Liver (tissue), 10 donors: ENCODE measurements at places on chromosomes 4 and X.

DNA sequence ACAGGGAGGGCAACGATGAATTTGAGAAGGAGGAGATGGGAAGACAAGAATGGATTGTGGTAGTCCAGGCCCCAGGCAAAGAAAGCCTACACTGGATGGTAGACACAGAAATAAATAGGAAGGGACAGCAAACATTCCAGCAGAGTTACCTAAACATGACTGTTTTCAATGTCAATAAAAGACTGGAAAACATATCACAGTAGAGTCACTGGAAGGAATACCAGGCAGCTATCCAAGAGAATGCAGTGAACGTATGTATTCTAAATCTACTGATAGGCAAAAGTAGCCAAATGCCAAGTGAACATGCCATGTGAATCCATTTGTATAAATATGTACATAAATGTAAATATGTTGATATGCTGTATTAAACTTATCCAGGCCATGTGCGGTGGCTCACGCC lies 183.0 kb downstream of the PALLD start:
- DNase-seq: no peak

DNA sequence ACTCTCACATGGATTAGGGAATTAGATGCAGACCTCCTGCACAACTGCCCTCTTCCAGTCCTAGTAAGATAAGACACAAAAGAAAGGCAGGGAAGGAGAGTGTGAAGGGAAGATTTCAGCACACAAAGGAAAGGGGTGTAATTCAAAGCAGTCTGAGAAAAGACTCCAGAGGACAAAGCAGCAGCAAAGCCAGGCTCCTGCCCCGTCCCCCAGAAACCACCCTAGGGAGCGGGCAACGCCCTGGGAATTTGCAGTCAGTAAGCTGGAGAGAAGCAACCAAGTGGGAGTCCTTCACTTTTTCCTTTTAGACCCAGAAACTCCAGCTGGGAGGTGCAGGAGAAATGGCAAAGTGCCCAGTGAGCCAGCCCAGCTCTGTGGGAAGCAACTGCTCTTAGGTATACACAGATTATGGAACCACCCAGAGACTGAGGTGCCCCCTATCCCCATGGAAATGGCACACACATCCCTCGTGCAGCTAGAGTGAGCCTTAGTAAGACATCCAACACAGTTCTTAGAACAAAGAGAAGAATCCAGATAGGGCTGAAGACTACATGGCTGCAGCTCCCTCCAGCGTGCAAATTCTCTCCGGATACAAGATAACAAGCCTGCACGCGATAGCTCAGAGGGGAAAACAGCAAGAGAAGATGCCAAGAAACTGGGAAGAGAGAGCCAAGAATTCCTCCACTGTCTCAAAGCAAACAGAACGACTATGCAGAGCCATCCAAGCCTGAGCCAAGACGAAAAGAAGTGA lies 26.5 kb upstream of the IRAK1 start:
- DNase-seq: no peak

- DNase-seq: no peak
Measured at GRCh38 chrX:154695911-154696675, 42.7 kb upstream of the CTAG2 start.

- no peak for DNase-seq
Measured at GRCh38 chrX:143994206-143994605, 110.3 kb downstream of the UBE2NL start.

DNA sequence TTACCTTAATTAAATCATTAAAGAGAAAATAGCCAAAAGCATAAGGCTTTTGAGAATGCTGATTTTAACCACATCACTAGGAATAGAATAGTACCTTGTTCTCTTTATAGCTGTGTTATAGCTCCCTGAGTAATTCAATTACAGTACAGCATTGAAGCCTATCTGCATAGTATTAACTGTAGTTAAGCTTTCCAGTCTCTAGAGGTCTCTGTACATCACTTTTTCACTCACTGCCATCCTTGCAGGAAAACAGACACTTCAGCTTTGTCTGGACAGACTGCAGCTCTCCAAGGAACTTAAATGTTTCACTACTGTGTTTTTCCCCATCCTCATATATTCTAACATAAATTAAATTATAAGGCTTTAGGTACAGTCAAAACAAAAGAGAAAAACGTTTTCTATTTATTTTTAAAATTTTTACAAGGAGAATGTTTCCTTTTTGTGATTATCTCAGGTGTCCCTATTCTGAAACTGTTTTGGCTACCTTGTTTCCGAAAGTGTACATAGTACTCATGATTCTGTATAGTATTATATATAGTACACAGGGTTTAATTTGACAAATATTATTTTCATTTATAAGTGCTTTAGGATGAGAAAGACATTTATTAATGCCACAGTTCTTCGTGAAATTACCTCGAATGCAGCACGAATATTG lies 407.9 kb downstream of the PCDH18 start:
- no peak for DNase-seq

DNA sequence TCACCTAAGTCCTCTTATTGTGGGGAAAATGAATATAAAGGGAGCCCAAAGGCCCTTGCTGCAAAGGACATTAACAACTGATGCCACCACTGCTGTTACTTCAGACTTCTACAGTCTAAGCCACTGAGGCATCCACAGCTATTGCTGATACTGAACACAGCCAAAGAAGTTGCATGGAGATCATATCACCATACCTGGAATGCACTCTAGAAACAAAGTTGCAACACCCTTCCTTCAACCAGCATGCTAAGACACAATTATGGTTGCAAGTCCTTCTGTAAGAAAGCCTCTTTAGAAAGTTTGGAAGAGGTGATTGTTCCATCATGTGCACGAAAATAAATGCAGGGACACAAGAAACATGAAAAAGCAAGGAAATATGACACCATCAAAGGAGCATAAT lies 105.7 kb upstream of the SH3RF1 start:
- no peak for DNase-seq

- no peak for DNase-seq
Measured at GRCh38 chrX:137058339-137059127, 24.7 kb upstream of the GPR101 start.

- DNase-seq: no peak
Measured at GRCh38 chr4:36316607-36317006, 35.2 kb downstream of the DTHD1 start.

GRCh38 chr4:40858962-40859361 lies 109.2 kb downstream of the NSUN7 start:
- DNase-seq: no peak

GRCh38 chr4:178556796-178557195 lies 1114.6 kb upstream of the AGA start:
- no peak for DNase-seq

DNA sequence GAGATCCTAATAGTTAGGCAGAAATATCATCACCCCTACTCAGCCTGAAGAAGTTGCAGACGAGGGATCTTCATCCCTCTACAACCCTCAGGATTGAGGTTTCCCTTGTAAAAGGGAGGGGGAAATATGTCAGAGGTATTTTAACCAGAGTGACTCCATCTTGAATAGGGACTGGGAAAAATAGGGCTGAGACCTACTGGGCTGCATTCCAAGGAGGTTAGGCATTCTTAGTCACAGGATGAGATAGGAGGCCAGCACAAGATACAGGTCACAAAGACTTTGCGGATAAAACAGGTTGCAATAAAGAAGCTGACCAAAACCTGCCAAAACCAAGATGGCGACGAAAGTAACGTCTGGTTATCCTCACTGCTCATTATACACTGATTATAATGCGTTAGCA lies 17.5 kb downstream of the IL13RA2 start:
- DNase-seq: no peak

GRCh38 chrX:121581885-121582284 lies 534.5 kb downstream of the GLUD2 start:
- no peak for DNase-seq

DNA sequence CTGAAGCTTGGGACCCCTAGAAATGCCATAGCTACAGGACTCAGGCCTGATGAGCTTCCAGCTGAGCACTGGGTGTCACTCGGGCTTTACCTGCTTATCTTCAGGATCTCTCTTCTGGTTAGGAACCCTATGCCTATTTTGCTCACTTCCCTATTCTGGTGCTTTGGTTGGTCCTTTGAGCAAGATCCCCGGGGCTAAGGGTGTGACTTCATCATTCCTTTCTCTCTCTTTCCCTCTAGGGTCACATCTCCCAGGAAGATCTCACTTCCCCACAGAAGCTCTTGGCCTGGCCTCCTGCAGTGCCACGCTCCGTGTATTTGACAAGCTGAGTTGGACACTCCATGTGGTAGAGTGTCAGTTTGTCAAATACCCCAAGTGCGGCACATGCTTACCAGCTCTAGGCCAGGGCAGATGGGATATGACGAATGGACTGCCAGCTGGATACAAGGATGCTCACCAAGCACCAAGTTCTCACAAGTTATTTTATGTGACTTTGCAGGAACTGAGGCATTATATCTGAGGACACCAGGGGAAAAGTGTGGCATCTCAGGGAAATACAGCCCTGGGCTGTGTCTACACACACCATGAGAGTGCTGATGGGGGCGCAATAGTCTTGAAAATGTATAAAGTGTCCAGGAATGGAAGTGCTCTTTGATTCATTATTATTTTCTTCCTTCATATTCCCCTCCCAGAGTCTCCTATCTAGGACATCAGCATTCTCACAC lies 21.1 kb downstream of the VSIG4 start:
- no peak for DNase-seq

- DNase-seq: no peak
Measured at GRCh38 chr4:179595671-179596410, 2153.6 kb upstream of the AGA start.

DNA sequence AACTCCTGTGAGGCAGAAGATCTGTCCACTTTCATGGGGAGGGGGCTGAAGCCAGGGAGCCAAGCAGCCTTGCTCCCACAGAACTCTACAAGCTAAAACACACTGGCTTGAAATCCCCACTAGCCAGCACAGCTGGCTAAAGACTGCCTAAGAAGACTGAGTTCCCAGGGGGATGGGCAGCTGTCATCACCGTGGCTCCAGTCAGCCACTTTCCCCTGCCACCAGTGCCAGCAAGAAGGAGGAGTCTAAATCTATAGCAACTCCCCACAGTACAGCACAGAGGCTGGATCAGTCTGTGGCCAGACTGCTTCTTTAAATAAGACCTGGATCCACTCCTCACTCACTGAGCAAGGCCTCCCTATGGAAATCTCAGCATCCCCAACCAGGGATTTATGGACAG lies 308.6 kb downstream of the FAM47B start:
- no peak for DNase-seq

DNA sequence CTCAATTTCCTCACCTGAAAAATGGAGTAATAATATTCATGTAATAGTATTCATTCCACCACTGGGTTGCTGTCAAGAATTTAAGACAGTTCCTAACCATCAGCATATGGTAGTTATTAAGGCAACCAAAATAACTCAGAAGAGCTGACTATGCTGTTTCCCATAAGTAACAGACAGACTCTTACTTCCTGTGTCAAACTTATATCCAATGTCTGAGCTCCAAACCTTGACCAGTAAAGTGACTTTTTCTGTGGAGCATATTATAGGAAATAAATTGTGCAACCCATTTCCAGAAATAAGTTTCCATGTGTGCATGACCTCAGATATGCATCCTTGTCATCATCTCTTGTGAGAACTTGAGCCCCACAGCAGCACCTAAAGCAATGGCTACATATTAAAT lies 78.8 kb downstream of the HADH start:
- no peak for DNase-seq

GRCh38 chr4:150305995-150306394 lies 227.8 kb downstream of the DCLK2 start:
- no peak for DNase-seq

GRCh38 chr4:152534541-152535359 lies 1.1 kb downstream of the FBXW7 start:
- peak; percentile 60 for DNase-seq

- no peak for DNase-seq
Measured at GRCh38 chr4:86388252-86388651, 28.4 kb upstream of the MAPK10 start.

DNA sequence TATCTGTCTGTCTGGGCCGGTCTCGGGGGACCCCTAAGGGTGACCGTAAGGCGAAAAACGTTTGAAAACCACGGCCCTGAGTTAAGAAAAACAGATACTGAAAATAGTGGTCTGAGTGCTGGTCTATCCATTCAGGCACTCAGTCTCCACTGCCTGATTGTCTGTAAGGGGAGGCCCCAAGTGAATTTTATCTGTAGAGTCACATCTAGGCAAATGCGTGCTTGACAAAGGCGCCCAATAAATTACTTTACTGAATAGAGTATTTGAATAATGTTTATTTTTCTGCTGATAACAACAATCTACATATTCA lies 465 bp downstream of the HNRNPH2 start:
- no peak for DNase-seq

DNA sequence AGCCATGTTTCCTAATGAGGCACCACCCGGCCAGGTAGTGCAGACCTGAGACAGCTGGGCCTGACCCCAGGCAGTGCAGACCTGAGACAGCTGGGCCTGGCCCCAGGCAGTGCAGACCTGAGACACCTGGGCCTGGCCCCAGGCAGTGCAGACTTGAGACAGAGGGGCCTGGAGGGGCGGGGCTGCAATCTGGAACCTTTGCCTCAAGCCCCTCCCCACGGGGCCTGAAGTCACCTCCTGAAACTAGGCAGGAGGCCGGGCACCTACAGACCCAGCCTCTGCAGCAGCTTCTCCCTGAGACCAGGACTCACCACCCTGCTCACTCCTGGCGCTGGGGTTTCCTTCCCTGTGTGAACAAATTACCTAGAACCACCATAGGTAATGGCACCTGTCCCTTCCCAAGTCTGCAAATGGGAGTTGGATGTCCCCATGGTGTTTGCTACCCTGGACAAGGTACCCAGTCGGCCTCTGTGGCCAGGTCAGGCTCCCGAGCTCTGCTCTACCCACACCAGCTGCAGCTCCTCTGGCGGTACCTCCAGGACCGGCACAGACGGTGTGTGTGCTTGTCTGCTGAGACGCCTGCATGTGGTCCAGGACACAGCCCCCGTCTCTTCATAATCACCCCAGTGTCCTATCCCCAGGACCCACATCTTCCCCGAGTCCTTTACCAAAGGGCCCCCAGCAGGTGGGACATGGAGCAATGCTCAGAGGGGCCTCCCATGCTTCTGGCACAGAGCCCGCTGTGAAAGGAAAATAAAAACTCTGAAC lies 53.1 kb upstream of the C4orf50 start:
- DNase-seq: no peak

GRCh38 chr4:84500386-84501201 lies 1.5 kb upstream of the NKX6-1 start:
- DNase-seq: no peak

DNA sequence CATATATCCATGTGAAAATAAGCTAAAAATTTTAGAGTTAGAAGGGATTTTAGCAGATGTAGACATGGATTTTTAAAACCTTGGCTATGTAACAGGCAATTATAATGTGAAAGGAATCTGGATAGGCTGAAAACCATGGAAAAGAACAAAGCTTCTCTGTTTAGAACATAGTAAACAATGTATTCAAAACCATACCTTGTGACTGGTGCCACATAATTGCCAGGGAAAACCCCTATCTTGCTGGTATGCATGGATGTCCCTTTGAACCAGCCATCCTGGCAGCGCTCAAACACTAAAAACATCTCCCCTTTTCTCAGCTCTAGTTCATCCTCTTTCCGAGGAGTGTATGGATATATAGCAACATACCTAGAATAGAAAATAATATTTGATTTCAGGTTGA lies 110.6 kb upstream of the CBR4 start:
- DNase-seq: no peak

DNA sequence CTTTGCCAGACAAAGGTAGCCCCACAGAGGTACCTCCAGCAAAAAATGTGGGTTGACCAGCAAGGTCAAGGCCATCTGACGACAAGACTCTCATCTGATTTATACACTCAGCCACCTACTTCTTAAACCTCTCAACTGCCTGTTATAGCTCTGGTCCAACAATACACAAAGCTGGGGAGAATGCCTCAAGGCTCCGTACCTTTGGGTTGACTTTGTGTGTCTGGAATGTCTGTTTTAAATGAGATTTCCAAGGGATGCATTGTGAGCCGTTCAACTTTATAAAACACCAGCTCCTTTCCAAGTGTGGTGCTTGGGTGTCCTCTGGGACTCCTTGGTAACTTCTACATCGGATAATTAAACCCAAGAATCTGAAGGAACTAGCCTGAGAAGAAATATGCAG lies 167.0 kb upstream of the RPL34 start:
- DNase-seq: no peak
